ENCODE measurements at places on chromosomes 5 and 9. TPM values are rescaled to one million over a fixed set of nuclear protein-coding genes. Genes with fewer than 3 reads are reported as not detected.

GRCh38 chr5:83509540-83509939 lies 38.0 kb downstream of the VCAN start:
- DNase-seq, result peak; percentile 39

The PRLR gene
- 9.7 TPM for total RNA-seq

The PLEKHG4B gene
- total RNA-seq, result 3.7 TPM

DNA sequence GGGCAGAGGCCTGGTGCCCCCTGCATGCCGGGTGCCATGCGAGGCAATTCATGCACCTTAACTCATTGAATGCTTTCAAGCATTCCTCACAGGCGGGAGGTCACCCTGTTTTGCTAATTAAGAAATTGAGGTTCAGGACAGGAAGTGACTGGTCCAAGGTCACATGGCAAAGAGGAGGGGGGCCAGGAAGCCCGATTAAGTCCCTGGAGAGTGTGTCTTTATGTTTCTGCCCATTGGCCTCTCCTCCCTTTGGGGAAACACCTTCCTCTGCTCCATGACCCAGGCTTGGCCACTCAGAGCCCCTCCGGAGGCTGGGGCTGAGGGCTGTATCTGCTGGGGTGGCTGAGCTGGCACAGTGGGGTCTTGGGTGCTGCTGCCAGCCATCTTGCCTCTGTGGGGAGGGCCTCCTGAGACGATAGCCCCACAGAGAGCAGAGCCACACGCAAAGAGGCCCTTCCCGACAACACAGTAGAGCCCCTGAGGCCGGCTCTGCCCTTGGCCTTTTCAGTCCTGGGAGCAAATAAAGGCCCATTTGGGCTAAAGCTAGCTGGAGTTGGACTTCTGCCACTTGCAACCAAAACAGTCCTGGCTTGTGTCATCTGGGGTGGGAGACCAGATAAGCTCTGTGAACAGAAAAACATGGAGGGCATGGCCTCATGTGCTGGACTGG lies 90.8 kb upstream of the NEURL1B start:
- no peak for DNase-seq

GRCh38 chr5:4015709-4016108 lies 420.1 kb downstream of the IRX1 start:
- no peak for DNase-seq
